ENCODE measurements at places on chromosomes 3 and 15.

- DNase-seq, result no peak
Measured at GRCh38 chr3:36907911-36908646, 36.8 kb downstream of the TRANK1 start.

GRCh38 chr3:65871305-65872141, 167.2 kb downstream of the MAGI1 start:
- peak; percentile 66 for DNase-seq

DNA sequence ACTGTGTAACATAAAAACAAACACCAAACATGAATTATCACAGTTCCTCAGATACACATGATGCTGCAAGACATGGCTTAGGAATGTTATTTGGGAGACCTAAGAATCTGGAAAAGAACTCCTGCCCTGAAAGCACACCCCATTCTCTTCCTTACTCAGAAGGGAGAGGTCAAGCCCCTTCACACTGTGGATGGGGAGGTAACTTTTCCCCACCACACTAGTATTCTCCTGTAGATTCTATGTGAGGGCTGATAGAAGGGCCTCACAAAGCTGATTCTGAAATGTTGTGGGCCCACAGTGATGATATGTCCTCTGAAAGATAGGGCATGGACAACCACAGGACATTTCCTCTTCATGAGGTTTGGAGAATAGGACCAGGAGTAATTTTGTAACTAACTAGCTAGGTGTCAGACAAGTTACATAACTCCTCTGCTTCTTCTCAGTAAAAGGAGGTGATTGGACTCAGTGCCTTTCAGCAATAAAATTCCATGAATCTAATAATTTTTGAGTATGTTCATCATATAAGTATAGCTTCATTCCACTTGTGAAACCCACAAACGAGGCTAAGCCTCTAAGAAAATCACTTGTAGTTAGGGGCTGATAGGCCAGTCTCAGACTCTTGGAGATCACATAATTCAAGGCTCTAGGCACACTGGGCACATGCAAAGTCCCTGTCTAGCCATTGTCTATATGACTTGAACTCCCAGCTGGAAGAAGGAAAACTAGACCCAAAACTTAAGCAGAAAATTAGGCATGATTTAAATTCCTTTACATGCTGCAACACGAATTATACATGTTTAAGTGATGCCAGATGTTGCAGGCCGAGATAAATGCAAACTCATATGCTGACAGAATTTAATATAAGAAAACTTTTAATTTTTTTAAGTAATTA, 7.5 kb downstream of the PTX3 start:
- no peak for DNase-seq

DNA sequence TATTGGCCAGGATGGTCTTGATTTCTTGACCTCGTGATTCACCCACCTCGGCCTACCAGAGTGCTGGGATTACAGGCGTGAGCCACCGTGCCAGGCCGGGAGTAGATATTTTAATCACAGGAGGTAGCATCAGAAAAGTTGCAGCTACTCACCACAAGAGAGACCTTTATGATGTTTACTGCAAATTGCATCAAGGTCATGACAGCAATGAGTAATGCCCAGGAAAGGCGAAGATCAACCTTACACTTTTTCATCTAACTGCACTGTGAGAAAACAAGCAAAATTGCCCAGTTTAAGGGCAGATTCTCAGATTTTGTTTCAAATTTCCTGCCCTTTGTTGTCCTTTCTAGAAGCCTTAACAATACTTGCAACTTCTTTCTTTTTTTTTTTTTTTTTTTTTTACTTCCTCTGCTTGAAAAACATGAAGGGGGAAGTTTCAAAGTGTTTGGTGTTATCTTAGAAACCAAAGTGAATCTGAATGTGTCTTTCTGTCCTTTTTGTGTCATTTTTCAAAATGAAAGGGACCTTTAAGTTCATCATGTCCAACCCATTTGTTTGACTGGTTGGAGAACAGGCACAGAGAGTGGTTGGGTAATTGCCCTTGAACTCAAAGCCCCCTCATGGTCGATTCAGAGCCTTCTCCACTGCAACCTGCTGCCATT, 25.0 kb downstream of the TGFBR2 start:
- DNase-seq, result no peak

GRCh38 chr3:5731100-5731499, 543.6 kb downstream of the EDEM1 start:
- DNase-seq, result no peak

- no peak for DNase-seq
Measured at GRCh38 chr3:175070946-175071345, 211.8 kb downstream of the NAALADL2 start.

DNA sequence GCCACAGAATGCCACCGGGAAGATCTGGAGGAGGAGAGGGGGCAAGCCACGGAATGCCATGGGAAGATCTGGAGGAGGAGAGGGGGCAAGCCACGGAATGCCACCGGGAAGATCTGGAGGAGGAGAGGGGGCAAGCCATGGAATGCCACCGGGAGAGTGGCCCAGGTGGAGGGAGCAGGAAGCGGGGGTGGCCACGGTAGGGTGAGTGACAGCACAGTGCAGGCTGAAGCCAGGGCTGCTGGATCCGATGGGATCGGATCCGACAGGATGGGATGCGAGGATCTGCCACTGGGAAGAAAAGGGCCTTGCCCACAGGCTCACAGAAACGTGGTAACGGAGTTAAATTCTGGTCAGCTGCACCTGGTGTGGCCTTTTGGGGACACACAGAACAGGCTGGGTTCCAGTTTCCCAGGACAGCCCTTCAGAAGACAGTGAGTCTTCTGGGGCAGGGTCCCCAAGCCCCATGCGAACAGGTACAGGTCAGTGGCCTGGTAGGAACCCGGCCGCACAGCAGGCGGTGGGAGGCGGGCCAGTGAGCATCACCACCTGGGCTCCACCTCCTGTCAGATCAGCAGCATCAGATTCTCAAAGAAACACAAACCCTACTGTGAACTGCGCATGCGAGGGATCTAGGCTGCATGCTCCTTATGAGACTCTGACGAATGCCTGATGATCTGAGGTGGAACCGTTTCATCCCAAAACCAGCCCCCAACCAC, 58.8 kb downstream of the XXYLT1 start:
- DNase-seq, result no peak

DNA sequence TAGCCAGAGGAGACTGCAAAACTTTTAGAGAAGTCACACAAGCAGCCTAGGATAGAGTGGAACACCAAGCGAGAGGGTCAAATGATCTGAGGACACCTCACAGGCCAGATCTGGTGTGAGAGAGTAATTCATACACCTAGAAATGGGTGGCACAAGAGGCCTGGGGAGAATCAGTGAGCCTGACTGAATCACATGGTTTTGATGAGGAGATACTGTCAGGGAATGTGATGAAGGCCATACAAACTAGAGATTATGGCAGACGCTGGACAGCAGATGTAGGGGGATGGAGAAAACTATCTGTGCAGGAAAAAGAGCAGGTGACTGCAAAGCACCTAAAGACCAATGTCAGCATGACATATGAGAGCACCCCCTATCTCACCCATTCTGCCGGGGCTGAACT, 105.0 kb upstream of the TTC14 start:
- DNase-seq, result no peak

- no peak for DNase-seq
Measured at GRCh38 chr3:160005004-160005403, 16.4 kb downstream of the IL12A start.

GRCh38 chr3:197833930-197834715, 43.1 kb downstream of the LRCH3 start:
- no peak for DNase-seq

DNA sequence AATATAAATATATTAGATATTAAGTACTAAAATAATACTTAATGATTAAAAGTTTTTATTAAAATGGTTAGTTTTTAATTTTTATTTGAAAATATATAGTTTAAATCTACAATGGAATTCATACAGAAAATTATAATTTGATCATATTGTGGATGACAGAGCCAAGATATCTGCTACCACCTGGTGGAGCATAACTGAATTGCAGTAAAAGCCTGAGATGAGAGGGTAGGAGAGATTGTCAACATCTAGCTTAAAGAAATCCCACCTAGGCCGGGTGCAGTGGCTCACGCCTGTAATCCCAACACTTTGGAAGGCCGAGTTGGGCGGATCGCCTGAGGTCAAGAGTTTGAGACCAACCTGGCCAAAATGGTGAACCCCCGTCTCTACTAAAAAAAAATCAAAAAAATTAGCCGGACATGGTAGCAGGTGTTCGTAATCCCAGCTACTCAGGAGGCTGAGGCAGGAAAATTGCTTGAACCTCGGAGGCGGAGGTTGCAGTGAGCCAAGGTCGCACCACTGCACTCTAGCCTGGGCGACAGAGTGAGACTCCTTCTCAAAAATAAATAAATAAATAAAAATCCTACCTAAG, 25.1 kb upstream of the CSTA start:
- no peak for DNase-seq

GRCh38 chr15:29097168-29097567, 172.5 kb downstream of the NSMCE3 start:
- peak; percentile 21 for DNase-seq

DNA sequence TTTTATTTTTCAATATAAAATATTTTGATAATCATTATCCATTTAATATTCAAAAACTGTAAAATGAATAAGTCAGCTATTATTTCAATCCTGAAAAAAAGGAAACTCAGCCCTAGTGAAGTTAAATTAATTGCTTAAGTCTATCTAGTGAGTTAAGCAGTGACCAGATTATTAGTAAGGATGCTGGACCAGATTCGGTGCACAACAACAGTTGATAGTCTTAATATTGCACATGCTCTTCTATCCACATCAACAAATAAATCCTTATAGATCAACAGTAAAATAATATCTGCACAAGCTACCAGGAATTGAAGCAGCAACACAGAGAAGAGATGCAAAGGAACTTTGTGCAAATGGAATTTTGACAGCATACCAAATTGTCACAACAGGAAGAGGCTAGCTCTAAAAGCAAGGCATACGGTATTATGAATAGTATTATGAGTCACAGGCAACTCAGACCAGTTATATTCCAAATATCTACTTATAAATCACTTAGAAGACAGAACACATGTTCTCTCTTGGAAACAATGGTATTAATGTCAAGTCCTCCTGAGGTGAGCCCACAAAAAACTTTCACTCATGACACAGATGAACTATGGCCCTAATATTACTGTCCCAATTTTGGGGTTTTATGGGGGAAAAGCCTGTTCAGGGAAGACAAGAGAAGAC, 24.9 kb downstream of the VPS13C start:
- no peak for DNase-seq

DNA sequence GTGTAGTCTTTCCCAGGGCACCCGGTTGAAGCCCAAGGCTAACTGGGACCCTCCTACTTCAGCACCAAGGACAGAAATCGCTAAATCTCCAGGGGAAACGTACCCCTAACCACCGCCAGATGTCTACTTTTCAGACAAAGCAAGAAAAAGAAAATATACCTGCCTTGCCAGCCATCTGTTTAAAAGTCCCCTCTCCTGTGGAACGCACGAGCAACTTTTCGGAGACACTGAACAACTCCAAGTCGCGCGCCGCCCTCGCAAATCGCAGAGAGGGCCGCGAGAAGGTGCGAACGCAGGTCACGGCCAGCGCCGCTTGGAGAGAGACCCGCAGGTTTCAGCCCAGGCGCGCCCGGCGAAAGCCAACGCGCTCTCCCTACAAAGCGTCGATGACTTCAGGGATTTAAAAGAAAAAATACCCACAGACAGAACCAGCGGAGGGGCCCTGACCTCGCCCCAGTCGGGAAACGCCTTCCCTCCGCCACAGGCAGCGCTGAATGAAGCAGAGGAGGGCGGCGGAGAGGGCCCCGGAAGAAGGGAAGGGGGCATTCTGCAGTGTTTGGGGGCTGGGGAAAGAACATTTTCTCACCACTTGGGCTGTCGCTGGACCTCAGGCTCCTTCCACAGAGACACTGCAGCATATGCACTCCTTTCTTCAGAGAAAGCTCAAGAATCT, 213.1 kb downstream of the FGF12 start:
- DNase-seq, result peak; percentile 36

GRCh38 chr3:75192146-75192616, 471.9 kb upstream of the FRG2C start:
- peak; percentile 39 for DNase-seq

DNA sequence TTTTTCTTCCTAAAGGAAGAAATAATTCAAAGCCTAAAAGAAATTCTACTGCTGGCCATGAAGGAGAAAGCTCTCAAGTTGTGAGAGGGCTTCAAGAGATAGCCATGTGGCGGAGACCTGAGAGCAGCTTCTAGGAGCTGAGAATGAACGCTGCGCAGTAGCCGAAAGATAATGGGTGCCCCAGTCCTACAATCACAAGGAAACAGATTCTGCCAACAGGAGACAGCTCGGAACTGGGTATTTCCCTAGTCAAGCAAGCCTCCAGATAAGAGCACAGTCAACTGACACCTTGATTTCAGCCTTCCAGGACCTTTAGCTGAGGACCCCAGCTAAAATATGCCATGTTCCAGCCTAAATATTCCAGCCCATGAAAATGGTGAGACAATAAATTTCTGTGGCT, 824.1 kb downstream of the FHIT start:
- no peak for DNase-seq

- no peak for DNase-seq
Measured at GRCh38 chr3:125125821-125126245, 70.0 kb upstream of the HEG1 start.

DNA sequence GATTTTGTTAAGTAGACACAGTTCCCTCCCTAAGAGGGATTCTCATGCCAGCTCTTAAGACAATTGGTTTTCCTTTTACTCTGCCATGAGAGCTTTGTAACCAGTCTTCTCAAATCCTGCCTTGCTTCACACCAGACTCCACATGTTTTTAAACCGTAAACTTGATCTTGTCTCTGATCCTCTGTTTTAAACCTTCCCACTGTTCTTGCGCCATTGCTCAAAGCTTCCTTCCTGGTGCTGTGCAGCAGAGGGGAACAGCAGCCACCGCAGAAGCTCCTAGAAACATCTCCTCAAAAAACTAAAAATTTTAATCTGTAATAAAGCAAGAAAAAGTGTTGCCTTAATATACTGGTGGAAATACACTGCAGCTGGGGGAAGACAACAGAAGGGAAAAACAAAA, 154.5 kb upstream of the SATB1 start:
- DNase-seq, result no peak

- no peak for DNase-seq
Measured at GRCh38 chr3:17320266-17320665, 422.2 kb downstream of the TBC1D5 start.

DNA sequence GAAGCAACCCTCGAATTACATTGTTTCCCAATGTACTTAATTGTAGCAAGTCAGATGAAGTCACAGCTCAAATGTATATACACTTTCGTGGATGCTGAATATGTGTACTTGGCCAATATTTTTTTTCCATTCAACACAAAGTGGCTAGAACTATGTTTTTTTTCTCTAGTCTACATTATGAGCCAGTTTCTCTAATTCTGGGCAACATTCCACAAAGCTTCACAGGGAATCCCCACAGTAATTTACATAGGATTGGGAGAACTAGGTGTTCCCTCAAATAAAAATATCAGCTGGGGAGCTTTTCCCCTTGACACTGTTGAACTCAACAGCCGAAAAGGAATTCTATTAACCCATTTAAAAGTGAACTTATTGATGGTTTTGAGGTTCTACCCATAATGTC, 493.1 kb downstream of the MECOM start:
- DNase-seq, result no peak

DNA sequence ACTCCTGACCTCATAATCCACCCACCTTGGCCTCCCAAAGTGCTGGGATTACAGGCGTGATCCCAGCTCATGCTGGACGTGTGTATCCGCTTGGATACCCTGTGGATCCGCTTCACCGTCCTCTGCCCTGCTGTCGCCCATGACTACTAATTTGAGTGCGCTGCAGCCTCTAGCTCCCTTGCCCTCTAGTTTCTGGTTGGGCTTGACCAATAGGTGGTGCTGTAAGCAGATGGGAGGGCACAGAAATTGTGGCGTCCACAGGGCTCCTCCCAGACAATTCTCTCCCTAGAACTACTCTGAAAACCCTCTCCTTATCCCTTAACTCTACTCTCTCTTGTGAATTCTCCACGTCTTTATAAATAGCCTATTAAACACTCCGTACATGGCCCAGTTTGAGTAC, 36.2 kb downstream of the ZPLD1 start:
- no peak for DNase-seq

All from left hindlimb (tissue), 1 donor.